ENCODE measurements at places on chromosomes 16 and 17.

- no peak for DNase-seq
Measured at GRCh38 chr17:44952946-44953475, 5.4 kb upstream of the KIF18B start.

- DNase-seq, result no peak
Measured at GRCh38 chr17:12078791-12079190, 58.1 kb downstream of the MAP2K4 start.

DNA sequence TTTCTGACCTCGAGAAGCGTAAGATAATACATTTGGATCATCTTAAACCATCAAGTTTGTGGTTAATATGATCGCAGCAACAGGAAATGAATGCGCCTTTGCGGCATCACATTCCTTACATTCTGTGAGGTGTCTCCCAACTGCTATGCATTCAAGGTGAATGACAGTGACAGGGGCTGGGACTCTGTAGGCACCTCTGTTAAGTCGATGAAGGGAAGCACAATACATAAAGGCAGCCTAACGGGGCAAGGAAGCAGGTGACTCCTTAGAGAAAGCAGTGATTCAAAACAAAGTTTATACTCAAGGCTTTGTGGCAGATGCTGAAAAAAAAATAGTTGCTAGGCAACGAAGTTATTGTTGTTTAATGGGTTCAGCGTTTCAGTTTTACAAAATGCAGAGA, 21.6 kb upstream of the EVPL start:
- no peak for DNase-seq

GRCh38 chr16:10093576-10093975, 88.7 kb downstream of the GRIN2A start:
- DNase-seq, result no peak

DNA sequence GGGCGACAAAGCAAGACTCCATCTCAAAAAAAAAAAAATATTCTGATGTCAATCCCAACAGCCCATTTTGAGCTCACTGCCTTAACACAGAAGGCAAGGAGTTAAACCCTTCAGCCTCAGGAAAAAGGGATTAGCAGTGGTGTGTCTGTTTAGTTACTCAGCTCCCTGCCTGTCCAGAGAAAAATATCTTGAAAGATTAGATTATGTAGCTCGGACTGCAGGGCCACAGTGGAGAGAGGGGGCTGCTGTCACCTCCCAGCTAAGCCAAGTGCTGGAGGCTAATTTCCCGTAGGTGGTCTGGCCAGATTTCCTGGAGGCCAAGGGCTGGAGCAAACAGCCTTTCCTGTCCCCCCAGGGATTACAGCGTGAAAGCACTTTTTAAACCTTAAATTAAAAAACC, 50.3 kb downstream of the C16orf95 start:
- no peak for DNase-seq

DNA sequence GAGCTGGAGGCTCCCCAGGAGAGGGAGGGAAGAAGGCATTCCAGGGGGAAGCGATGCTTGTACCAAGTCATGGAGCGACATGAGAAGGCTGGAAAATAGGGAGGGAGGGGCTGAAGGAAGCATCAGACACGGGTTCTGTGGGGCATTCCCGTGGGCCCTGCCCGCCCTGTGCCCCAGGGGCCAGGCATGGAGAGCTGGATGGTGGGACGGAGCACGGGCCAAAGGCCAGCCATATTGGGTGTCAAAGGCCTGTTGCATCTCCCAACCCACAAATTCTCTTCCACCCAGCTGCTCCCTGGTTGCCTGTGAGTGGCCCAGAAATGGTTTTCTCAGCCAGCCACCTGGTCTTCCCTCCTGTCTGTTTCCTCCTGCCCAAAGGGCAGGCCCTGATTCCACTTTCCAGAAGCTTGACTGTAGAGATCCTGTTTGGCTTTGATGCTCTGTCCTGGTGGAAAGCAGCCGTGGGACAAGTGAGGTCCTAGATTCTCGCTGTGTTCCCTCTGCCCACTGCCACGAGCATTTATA, 3.2 kb downstream of the CDR2L start:
- no peak for DNase-seq

DNA sequence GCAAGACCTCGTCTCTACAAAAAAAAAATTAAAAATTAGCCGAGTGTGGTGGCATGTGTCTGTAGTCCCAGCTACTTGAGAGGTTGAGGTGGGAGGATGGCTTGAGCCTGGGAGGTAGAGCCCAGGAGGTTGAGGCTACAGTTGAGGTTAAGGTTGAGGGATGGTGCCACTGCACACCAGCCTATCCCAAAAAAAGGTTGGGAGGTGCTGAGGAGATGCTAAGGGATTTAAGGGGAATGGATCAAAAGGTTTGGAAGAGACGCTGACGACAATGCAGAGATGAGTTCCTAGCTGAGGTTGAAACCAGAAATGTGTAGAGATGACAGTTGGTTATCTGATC, 4.7 kb upstream of the NSMCE1 start:
- no peak for DNase-seq

GRCh38 chr17:72176516-72176851, 55.7 kb downstream of the SOX9 start:
- DNase-seq, result no peak

DNA sequence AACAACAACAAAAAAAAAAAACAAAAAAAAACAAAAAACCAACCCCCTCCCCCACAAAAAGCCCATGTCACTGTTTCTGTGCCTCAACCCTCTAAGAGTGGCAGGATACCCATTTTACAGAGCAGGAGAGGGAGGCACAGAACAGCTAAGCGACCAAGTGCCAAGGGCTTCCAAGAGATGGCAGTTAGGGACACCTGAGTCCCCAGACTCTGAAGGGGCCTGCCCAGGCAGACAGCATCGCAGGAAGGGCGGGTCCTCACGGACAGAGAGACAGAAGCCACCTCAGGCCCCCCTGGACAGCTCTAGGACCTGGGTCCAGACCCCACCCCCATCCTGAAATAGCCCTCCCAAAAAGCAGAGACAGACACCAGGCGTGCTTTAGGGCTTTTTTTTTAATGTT, 21.6 kb upstream of the CPSF4L start:
- no peak for DNase-seq

- no peak for DNase-seq
Measured at GRCh38 chr16:68088130-68088972, 3.2 kb downstream of the NFATC3 start.

Measured in HuH-7 (cell line).